PC-3 (cell line): ENCODE measurements at places on chromosomes 16 and 17.

DNA sequence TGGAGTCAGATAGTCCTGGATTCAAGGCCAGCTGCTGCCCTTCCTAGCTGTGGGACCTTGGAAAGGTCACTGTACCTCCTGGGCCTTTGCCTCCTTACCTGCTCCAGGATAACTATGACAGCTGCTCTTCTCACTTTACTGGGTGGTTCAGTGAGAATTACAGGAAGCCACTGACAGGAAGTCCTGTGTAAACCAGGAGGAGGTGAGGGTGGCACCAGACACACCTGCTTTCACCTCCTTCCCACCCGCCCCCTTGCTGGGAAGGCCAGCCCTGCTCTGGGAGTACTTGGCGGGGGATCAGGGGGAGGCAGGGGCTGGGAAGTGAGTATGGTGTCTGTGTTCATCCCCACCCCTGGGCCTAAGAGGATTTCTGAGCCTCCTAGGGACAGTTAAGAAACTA, 42.6 kb downstream of the CPNE2 start:
- peak; percentile 13 for DNase-seq

- DNase-seq: no peak
Observed at GRCh38 chr17:80337195-80337895, 76.7 kb downstream of the RNF213 start.

DNA sequence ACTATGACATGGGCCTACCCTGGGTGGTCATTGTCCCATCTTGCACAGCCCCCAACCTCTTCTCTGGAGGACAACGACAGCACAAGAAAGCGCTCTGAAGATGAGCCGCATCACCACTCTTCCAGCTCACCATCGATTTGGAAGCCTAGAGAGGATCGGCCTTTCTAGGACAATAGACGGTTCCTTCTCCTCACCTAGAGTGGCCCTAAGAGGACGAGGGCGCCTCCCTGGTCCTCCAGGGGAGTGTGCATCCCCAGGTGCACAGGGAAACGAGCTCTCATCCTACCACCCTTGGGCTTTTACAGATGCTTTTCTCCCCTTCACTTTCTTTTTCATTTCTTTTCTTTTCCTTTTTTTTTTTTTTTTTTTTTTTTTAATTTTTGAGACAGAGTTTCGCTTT, 20.3 kb upstream of the SLC52A1 start:
- DNase-seq: no peak

DNA sequence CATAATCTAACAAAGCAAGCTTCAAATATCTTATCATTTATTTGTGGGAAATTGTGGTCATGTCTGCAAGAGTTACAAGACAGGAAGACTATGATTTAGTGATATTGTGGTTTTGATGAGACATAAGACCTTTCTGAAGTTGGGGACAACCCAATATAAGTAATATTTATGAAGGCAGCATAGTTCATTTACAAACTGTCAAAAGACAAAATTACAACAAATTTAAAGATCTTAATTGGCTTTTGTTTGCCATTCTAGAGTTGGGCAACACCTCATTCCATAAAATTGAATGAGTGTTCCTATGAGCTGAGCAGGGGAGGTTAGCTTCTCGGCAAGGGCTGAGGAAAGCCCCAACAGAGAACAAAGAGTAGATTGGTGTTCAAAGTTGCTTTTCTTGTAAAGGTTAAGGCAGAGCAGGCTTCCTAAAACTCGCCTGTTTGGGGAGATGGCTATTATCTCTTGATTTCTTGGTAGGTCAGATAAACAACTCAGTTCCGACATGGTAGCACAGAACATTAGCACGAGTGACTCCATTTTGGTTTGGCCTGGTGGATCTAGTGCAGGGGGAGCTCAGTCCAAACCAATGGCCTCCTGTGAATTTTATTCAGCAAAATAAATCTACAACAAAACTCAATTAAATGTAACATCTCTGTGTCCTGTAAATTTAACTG, 10.9 kb upstream of the MMD start:
- DNase-seq: peak; percentile 69

DNA sequence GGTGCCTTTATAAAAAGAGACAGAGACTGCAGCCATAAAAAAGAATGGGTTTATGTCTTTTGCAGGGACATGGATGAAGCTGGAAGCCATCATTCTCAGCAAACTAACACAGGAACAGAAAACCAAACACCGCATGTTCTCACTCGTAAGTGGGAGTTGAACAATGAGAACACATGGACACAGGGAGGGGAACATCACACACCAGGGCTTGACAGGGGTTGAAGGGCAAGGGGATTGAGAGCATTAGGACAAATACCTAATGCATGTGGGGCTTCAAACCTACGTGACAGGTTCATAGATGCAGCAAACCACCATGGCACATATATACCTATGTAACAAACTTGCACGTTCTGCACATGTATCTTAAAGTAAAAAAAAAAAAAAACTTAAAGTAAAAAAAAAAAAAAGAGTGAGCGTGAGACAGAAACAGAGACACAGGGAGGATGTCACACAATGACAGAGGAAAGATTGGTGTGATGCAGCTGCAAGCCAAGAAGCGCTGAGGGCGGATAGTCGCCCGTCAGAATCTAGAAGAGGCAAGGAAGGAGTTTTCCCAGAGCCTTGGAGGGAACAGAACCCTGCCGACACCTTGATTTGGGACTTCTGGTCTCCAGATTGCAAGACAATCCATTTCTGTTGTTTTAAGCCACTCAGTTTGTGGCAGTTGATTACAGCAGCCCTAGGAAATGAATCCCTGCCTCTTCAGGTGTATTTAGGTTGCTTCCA, 27.4 kb upstream of the TNS4 start:
- DNase-seq: no peak
